ENCODE measurements at places on chromosomes 5 and 9.

GRCh38 chr9:27505744-27506161, 18.3 kb upstream of the IFNK start:
- peak; percentile 65 for DNase-seq

GRCh38 chr5:178396796-178397720, 164.5 kb upstream of the PHYKPL start:
- no peak for DNase-seq

- DNase-seq, result no peak
These were observed 55.9 kb upstream of the PPP1R26 start for GRCh38 chr9:135423725-135424124.

- peak; percentile 44 for DNase-seq
These were observed 151.8 kb upstream of the VLDLR start for GRCh38 chr9:2469681-2470221.

GRCh38 chr9:89596937-89597555, 7.8 kb upstream of the GADD45G start:
- no peak for DNase-seq

DNA sequence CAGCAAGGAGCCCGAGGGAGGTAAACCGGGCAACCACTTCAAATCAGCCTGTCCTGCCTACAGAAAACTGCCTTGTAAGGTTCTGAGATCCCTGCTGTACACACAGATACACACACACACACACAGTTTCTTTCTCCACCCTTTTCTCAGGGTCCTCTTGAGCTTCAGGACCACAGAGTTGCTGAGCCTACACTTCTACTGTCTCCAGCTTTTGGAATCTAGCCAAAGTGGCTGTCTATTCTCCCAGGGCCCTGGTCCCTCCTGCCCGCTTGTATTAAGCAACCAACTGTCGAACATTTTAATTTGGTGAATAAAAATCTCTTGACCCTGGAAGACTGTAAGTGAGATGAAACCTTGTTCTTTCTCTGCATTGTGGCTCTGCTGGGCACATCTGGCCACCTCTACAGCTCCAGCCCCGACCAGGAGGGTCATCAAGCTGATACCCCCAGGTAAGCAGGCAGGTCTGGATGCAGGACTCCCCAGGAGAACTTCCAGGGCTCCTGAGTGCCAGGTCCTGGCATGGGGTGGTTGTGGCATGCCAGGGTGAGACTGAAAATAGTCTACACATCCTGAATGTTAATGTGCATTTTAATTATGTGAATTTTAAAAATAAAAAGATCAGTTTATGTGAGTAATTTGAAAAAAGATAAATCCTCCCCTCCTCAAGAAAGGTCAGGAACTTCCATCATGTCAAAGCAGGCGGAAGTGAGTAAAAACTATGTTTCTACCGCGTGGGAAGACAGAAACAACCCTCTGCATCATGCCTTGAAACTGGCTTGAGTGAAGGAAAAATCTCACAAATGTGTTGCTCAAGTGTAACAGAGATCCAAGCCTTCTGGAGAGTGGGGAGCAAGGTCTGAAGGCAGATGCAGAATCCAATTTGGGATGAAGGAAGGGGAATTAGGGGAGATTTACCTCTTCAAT, 15.0 kb upstream of the S1PR3 start:
- DNase-seq, result no peak

- peak; percentile 71 for DNase-seq
These were observed 100.5 kb upstream of the NMUR2 start for GRCh38 chr5:152505442-152506042.

DNA sequence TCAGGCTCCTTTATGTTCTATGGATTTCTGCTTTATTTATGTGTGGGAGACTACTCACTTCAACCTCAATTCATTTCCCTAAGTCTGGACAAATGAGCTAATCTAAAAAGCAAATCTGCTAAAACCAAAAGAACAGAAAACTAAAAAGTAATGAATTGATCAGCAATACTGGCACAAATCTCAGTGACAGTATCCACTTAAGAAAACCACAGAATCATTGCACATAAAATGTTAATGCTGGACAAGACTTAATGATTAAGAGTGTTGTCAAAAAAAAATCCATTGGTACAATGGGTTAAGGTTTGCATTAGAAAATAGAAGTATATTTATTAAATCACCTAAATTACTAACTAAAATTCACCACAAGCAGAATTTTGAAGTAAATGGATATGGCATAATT, 147.6 kb downstream of the EDIL3 start:
- DNase-seq, result no peak

DNA sequence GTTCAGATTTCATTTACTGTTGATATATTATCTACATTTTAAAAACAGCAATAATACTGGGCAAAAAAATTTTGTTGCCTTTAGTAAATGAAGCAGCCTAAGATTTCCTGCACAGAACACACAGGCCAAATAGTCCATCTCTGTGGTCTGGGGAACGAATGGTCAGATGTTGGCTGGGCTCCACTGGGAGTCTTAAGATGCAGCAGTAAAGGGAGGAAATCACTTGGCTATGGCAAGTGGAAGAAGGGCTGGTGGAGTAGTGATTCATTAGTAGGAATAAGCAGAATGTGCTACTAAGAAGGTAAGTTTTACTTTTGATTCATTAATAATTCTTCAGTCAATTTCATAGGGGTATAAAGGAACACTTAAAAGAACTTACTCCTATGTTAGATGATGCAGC, 91.1 kb upstream of the ARRDC3 start:
- no peak for DNase-seq

- DNase-seq, result peak; percentile 29
These were observed 556 bp downstream of the MTREX start for GRCh38 chr5:55308254-55308836.

DNA sequence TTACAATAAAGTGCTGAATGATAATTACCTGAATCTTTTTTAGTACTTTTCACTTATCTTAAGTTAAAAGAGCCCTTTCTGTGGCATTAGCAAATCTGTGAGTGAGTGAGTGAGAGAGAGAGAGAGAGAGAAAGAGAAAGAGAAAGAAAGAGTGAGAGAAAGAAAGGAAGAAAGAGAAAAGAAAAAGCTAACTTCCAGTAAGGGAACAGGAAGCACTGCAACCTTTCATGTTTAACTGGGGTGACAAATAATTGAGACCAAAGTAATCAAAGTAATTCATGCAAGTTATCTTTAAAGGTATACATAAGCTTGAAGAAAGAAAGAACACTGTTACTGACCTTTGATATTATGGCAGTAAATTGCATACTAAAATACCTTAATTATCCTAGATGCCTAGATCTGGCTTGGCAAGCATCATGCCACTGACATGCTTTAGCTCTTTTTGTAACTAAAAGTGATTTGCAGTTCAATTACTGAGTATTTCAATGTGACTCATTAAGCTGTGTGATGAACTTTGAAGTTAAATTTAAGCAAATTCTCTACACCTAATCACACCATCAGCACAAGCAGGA, 21.7 kb downstream of the FEM1C start:
- no peak for DNase-seq

DNA sequence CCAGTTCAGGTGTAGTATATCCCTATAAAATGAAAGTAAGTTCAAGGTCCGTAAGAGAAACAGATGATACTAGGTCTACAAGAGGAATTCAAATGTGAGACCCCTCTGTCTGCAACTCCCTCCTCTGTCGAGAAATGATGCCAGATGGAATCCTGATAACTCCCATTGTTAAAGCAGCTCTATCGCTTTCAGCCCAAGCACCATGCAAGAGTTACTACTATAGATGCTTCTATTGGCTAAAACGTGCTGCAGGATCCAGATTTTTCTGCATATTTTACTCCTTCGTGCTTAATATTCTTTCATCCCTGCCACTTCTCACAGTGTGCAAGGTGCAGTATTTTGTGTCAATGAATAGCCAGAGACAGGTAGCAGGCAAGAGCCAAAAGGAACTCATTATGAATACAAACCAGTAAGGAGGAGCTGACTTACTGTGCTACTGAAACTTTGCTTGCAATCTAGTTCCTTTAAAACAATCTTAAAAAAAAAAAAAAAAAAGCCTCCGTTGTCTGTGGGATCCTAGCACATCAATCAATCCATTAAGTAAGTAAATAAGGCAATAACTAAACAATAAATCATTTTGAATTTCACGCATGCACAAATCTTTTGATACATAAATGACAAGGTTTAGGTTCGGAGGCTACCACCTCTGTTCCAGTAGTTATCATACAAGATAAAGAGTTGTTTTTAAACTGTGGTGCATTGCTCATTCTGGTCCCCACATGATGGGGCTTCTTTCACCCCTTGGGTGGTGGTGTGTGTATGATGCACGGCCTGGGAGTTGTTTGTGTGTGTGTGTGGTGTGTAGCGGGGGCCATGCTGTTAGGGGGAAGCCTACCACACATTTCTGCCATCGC, 151.1 kb upstream of the MPDZ start:
- DNase-seq, result no peak

- DNase-seq, result no peak
These were observed 38.5 kb downstream of the FBXL7 start for GRCh38 chr5:15538516-15538915.

DNA sequence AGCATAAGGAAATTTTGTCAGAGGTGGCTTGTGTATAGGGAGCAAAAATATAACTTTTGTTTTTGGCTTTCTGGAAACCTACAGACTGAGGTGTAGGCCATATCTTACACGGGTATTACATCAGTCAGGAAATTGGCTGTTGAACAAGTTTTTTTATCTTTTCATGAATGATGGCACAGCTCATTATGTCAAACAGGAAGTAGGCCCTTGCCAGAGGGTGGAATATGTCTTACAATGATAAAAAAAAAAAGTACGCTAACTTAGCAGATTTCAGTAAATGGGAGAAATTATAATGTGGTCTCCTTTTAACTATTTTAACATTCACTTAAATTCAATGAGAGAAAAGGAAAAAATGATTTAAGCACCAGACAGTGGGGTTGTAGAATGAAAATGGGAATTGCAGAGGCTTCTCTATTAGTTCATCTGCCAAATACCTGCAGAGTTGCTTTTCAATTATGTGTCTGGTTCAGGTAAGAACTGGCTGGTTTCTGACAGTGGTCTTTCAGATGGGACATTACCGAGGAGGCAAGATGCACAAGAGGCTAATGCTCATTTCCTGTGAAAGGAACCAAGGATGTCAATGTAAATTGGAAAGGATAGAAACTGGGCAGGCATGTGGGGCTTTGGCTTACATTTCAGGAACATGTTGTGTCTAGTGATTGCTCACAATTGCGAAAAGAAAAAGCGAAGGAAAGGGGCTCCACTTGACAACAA, 169.9 kb downstream of the NNT start:
- DNase-seq, result no peak

DNA sequence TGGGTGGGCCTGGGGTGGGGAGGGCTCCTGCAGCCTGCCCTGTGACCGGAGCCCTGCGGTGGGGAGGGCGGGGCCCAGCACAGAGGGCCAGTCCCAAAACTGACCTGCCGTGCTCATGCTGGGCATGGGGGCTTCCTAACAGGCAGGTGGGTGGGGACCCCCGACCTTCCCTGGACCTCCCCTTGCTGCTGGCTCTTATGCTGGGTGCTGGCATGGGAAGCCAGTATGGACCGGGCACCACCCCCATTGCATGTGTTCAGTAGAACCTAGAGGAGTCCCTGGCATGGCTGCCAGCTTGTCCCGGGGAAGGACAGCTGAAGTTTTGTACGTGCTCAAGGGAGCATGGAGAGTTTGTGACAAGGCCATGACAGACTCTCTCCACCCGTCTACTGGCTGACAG, 37.1 kb downstream of the WNK2 start:
- no peak for DNase-seq
